Activated CD8-positive, alpha-beta memory T cell treated with anti-CD3 and anti-CD28 coated beads for 1 hour (primary cell): ENCODE measurements at places on chromosomes 3 and 15.

GRCh38 chr3:69085833-69086722, 1.3 kb downstream of the ARL6IP5 start:
- peak; percentile 38 for DNase-seq

DNA sequence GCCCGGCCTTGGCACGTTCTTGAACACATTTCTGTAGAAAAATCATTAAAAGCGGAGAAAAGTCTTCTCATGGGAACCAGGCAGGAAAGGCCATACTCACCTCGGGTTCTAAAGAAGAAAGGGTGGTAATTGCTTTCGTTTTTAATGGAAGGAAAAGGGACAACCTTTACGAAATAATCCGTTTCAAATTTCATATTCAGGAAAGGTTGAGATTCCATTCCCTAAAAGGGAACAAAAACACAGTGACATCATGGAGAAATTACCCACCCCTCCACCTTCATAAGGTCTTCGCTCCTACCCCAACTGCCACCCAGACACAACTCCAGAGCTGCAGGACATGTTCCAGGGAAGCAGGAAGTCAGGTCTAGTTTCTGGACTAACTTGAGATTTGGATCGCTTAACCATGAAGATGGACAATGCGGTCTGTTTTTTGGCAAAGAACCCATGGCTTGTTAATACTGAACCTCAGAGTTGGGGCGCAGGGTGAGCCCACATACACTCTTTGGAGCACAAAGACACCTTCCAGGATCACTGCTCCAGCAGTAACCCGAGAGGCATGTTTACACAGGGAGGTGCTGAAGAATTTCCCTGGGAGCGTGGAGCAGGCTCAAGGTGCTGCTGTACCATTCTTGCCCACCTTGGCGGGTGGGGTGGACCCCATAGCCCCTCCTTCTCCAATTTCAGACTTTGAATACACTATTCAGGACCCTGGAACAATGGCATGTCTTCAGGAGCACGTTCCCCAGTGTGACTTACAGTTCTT, 49.2 kb downstream of the SPATA12 start:
- no peak for DNase-seq

GRCh38 chr3:110391640-110392395, 679.8 kb upstream of the NECTIN3 start:
- DNase-seq, result no peak

DNA sequence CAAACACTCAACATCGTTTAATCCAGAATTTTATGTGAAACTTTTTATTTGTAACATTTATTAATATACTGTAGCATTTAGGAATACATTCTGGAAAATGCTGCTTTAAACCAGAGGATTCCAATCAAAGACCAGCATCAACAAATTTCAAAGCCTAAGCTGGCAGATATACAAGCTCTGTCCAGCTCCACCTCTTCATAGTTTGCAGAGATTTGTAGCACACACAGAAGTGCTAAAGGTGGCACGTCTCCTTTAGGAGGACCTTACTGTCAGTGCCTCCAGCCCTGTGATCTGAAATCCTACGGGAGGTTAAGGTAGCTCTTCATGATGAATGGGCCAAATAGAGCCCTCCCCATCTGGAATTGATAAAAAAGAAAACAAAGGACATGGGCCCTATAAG, 329.7 kb upstream of the NECTIN3 start:
- no peak for DNase-seq

DNA sequence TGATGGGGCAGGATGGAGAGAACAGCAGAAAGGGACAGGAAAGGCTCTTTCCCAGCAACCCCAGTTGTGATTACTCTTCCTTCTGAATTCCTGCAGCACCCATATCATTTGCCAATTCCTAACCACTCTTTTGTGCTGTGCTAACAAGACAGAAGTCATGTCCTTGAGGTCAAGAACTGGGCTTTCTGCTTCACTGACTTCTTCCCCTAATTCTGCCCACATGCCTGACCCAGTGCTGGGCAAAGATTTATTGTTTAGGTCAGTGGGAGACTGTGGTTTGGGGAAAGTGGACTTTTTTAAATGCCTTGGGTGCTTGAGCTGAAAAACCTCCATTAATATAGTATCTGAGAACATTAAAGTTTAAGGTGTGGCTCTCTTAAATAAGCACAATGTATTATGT, 4.2 kb upstream of the EFCAB12 start:
- DNase-seq, result no peak

DNA sequence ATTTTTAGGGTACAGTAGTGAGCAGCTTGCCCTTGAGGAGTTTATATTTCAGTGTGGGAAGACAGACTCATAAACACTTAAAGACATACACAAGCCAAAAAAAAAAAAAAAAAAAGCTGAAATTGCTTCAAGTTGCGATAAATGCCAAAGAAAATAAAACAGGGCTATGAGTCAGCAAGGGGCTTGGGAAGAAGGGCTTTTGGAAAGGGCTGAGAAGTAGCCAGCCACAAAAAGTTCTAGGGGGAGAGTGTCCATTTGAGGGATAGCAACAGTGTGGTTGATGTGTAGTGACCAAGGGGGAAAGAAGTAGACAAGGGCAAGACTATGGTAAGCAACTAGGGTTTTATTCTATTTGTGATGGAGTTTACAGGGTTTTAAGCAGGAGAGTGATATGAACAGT, 185.5 kb downstream of the ADAMTS9 start:
- no peak for DNase-seq

- no peak for DNase-seq
These were observed 341.5 kb downstream of the FOXP1 start for GRCh38 chr3:71241981-71242560.

- no peak for DNase-seq
These were observed 54.7 kb downstream of the TRPM1 start for GRCh38 chr15:31046759-31047359.

DNA sequence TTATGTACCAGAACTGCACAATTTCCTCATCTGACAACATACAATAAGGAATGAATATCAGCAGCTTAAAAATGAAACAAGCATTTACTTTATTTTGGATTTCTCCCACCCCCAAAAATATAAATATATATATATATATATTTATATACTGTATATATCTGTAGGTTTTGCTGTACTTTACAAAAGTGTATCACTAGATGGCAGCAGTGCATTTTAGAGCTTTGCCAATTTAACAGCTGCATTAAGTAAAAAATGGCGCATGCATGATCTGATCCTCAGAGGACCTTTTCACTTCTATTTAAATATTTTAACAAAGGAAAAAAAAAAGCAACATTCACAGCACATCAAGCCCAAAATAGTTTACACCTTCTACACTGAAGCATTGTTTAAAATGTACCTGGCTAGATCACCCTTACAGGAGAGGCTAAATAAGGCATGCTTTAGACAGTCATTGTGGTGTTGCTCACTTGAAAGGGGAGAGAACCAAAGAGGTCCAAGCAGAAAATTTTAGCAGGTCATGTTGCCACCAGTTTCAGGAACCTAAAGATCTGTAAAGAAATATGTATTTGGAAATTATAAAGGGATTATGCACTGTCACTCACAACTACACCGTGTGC, 72.6 kb downstream of the NPTN start:
- no peak for DNase-seq

GRCh38 chr3:37309921-37310665, 135.7 kb upstream of the LRRFIP2 start:
- DNase-seq, result no peak

GRCh38 chr3:149473357-149474249, 894 bp upstream of the TM4SF4 start:
- no peak for DNase-seq

- no peak for DNase-seq
These were observed 44.4 kb downstream of the TIPARP start for GRCh38 chr3:156718622-156719306.

DNA sequence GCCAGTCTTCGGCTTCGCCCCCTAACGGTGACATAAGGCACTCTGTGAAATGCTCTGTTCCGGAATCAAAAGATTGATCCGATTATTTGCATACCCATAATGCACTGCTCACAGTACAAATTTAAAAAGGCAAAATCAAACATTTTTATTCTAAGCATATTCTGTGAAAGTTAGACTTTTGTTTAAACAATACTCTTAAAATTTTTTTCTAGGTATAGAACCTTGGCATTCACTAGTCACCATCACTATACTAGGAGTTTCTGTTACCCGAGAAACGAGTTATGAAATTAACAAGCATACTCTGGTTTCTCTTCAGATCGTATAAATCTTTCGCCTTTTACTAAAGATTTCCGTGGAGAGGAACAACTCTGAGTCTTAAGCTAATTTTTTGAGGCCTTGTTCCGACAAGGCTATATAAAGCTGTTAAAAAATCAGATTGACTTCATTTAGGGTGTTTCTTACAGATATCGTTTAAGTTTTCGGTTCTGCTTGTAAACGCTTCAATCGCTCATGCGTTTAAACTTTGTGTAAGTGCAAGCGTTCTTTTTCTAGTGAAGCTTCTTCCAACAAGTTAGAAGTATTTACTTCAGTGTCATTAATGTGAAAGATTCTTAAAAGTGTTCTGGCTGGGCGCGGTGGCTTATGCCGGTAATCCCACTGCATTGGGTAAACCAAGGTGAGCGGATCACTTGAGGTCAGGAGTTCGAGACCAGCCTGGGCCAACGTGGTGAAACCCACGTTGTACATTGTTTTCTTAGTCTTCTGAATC, at the start of gene RNU5B-1:
RNU5B-1 (plus strand) TSS at position 297 of the 769 bp plus-strand sequence.
- DNase-seq, result peak; percentile 56

DNA sequence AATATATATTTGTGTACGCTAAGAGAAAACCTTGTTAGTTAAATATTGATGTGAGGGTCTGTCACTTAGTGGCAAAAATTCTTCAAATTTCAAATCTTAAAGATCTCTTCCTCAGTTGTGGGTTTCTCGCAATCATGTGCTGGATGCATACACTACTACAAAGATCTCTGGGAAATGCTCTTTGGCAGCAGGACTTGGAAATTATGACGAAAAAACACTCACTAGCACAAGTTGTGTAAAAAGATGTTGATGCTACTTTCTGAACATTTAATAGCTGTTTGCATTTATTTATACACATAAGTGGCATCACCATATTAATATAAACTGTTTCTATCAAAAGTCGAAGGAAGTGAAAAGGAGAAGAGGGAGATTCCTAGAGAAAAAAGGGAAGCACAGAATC, 10.8 kb upstream of the NANOGP8 start:
- DNase-seq, result no peak

- no peak for DNase-seq
These were observed 23.2 kb downstream of the EIF1B start for GRCh38 chr3:40332684-40333083.

- DNase-seq, result no peak
These were observed 45.2 kb downstream of the GASK1A start for GRCh38 chr3:43024181-43024885.

- DNase-seq, result no peak
These were observed 40.4 kb downstream of the IQCB1 start for GRCh38 chr3:121794264-121794983.

DNA sequence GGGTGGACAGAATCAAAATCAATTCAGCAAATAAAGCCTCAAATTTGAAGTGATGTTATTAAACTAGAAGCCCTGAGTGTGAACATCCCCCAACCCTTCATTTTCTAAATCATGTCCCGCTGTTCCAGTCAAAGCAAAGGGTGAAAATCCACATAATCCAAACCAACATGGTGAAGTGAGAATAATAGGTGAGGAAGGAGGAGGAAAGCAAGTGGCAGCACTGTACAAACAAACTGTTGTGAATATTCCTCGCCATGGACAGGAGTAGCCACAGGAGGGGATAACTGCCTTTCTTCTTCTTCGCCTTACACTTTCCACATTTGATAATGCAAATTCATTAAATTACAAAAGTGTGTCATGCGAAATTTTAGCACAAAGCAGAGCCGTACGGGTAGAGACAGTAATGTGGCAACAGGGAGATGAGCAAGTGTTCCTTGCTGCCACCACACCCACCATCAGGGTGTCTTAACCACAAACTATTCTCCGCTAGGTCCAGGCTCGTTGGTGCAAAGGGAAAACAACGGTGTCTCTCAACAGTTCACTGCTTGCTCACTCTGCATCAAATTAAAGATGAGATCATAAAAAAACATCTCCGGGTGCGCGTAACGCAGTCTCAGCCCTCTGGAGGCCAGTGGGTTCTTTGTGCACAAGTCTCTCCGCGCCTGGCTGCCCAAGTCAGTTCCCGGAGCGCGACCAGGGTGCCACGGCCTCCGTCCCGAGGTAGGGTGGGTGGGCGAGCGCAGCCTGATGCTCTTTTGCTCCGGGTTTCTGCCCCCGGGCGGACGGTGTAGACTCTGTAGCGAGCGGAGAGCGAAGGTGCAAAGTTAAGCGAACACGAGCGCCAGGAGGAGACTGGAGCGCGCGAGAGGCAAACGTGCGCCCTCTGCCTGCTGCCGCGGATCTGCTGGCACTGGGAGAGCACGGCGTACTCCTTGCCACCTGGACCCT, 6.7 kb downstream of the EPHA3 start:
- no peak for DNase-seq

GRCh38 chr15:66293419-66294156, at the start of gene DIS3L:
DIS3L (plus strand) TSS chr15:66293568; CDS start chr15:66293597, 29 bp downstream.
- peak; percentile 16 for DNase-seq

GRCh38 chr3:28053759-28054158, 187.7 kb upstream of the CMC1 start:
- DNase-seq, result no peak

DNA sequence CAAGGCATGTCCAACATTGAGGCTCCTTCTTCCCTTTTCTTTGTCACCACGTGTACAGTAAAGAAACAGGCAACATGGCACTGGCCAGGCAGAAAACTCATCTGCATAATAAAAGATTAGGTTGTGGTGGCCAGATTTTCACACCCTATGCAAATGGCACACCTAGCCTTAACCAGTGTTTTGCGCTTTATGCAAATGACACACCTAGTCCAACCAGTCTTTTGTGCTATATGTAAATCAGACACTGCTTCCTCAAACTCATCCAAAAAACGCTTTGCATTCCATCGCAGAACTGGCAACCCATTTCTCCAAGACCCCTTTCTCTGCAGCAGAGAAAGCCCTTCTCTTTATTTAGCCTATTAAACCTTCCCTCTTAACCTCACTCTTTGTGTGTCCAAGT, 109.1 kb downstream of the ZNF385D start:
- no peak for DNase-seq

DNA sequence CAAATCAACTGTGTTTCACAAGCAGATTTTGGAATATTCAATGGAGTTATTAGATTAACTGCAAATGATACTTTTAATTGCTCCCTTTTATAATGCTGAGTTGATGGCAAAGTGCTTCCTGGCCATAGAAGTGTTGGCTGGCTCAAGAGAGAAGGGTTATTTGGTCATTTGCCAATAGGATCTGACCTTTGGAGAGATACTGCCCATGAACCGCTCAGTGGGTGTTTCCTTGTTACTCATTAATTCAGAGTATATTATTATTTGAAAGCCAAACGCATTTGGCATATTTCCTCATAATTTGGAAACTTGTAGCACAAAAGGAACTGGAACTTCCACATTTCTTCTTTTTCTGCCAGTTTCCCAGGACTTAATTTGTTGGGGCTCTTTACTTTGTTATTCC, 234.7 kb downstream of the CDIN1 start:
- no peak for DNase-seq

DNA sequence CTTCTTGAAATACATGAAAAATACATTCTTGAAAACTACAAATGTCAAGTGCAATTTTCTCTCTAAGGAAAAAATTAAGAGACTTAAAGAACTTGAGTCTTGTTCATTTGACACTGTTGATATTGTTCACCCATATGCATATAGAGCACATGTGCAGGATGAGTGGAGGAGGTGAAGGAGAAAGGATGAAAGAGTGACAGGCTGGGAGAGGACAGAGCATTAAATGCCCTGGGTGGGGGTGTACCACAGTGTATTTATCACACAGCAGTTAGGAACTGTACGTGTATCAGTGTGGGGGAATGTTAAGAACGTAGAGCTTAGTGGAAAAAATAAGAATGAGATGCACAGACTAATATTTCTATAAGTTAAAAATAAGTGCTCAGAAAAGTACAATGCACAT, 45.7 kb downstream of the CTDSPL start:
- DNase-seq, result no peak

GRCh38 chr3:144458283-144458682, 486.7 kb downstream of the DIPK2A start:
- no peak for DNase-seq
